ENCODE measurements at places on chromosomes 6 and 20. TPM values are rescaled to one million over a fixed set of nuclear protein-coding genes. Genes with fewer than 3 reads are reported as not detected.

GRCh38 chr20:32772046-32772445 is 9.9 kb downstream of the DNMT3B start:
- no peaks in the 10 kb centered on the region for H3K27me3 ChIP-seq
- no peak overlapping the region for H3K27ac ChIP-seq
- no peak overlapping the region for H3K4me3 ChIP-seq
- H3K4me1 ChIP-seq, result no peaks in the 10 kb centered on the region
- no peaks in the 10 kb centered on the region for H3K36me3 ChIP-seq

GRCh38 chr6:170024940-170025339 is 265.9 kb downstream of the DLL1 start:
- no peak overlapping the region for H3K27ac ChIP-seq
- H3K4me1 ChIP-seq, result no peaks in the 10 kb centered on the region
- no peaks in the 10 kb centered on the region for H3K36me3 ChIP-seq
- DNase-seq, result peak; percentile 39

- H3K4me1 ChIP-seq, result no peaks in the 10 kb centered on the region
- no peak overlapping the region for H3K4me3 ChIP-seq
- H3K27me3 ChIP-seq, result no peaks in the 10 kb centered on the region
- no peaks in the 10 kb centered on the region for H3K36me3 ChIP-seq
- DNase-seq, result no peak
Observed at GRCh38 chr6:138981416-138981815, 6.6 kb downstream of the REPS1 start.

CUTA gene
- 10.8 TPM for total RNA-seq

All from uterus (tissue), 4 donors.